ENCODE measurements at places on chromosomes 5 and 9. TPM values are rescaled to one million over a fixed set of nuclear protein-coding genes. Genes with fewer than 3 reads are reported as not detected.

Gene PCDHA1
- 0.10 TPM for total RNA-seq

Gene SMIM33
- not detected for total RNA-seq

Gene IL4
- not detected for total RNA-seq

Gene CARD9
- 0.53 TPM for total RNA-seq

Gene RMI1
- 9.4 TPM for total RNA-seq

Gene IL3
- not detected for total RNA-seq

Gene PCDH1
- total RNA-seq = 2.4 TPM

Gene HTR4
- not detected for total RNA-seq

Gene BNIP1
- total RNA-seq = 16.5 TPM

Gene NCBP1
- total RNA-seq = 27.3 TPM

Gene DDX4
- not detected for total RNA-seq

Gene ANP32B
- total RNA-seq = 297 TPM

Gene SLCO6A1
- total RNA-seq = not detected

Gene NR6A1
- total RNA-seq = 1.7 TPM

Gene GLIPR2
- total RNA-seq = 12.1 TPM

Gene S1PR3
- 41.2 TPM for total RNA-seq

Gene MEIKIN
- not detected for total RNA-seq

Gene RARS1
- 89.5 TPM for total RNA-seq

Gene FER
- 5.3 TPM for total RNA-seq

Data from A549 treated with CORT108297 at 1 μM for 4 hours (cell line).